ENCODE measurements at places on chromosomes 5 and 9.

- no peak overlapping the region for H3K27ac ChIP-seq
- no peak for DNase-seq
- no peak overlapping the region for H3K4me3 ChIP-seq
- H3K36me3 ChIP-seq, result peaks cover 43% of the 10 kb centered on the region
- H3K4me1 ChIP-seq, result peaks cover 5% of the 10 kb centered on the region
Measured at GRCh38 chr5:109721741-109722140, 32.0 kb downstream of the MAN2A1 start.

DNA sequence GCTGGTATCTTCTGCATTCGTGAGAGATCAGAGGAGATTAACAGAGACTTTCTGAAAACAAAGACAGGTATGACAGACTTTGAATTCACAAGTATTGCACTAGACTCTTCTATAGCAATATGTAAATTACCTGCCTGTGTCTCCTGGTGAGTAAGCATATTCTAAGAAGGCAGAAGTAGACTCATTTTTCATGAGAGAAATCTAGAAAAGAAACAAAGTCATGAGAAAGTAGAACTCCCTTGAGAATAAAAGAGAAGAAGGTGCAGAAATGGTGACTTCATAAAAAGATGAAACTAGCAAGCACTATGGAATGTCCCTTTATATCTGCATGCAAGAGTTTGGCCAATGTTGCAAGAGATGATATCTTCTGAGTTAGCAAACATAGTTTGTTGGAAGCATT lies 419.8 kb downstream of the DMRT2 start:
- no peaks in the 10 kb centered on the region for H3K36me3 ChIP-seq
- DNase-seq, result no peak
- H3K4me1 ChIP-seq, result no peaks in the 10 kb centered on the region
- H3K27me3 ChIP-seq, result peaks cover 2% of the 10 kb centered on the region

- H3K4me3 ChIP-seq, result no peak overlapping the region
- no peak for DNase-seq
- peaks cover 30% of the 10 kb centered on the region for H3K4me1 ChIP-seq
- H3K27me3 ChIP-seq, result no peaks in the 10 kb centered on the region
Measured at GRCh38 chr5:154047324-154047723, 8.6 kb downstream of the MFAP3 start.

DNA sequence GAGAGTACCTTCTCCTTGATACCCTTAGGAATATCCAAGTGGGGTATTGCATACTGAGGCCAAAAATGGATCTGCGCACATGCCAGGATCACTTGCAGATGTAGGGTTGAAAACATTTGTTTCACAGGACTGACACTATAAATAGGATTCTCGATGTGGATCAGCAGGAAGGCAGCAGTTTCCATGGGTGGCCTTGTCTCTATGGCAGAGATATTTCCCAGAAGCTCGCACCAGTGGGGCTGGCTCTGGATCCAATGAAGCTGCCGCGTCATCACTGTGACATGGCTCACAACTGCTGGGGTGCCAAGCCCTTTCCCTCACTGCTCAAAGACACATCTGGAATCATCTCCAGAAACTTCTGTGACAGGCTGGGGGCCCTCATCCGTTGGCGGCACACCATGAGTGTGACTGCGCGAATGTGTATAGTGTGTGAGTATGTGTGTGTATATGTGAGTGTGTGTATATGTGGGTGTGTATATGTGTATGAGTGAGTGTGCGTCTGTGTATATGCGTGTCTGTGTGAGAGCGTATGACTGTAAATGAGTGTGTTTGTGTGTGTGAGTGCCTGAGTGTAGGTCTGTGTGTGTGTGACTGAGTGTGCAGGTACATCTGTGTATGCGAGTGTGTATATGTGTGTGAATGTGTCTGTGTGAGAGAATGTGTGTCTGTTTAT lies 182.5 kb downstream of the GAS1 start:
- no peak overlapping the region for H3K4me3 ChIP-seq
- DNase-seq, result no peak
- no peaks in the 10 kb centered on the region for H3K36me3 ChIP-seq
- no peak overlapping the region for H3K27ac ChIP-seq

- H3K27me3 ChIP-seq, result no peaks in the 10 kb centered on the region
- peaks cover 13% of the 10 kb centered on the region for H3K36me3 ChIP-seq
- DNase-seq, result peak; percentile 51
- peak overlapping the region; percentile 53 for H3K4me3 ChIP-seq
- H3K27ac ChIP-seq, result peak overlapping the region; percentile 93
Measured at GRCh38 chr5:83340511-83340918, 131.0 kb upstream of the VCAN start.

- H3K36me3 ChIP-seq, result no peaks in the 10 kb centered on the region
- DNase-seq, result no peak
- no peaks in the 10 kb centered on the region for H3K4me1 ChIP-seq
- no peak overlapping the region for H3K27ac ChIP-seq
Measured at GRCh38 chr5:90855296-90856010, 296.9 kb downstream of the ADGRV1 start.

- H3K36me3 ChIP-seq, result no peaks in the 10 kb centered on the region
- H3K4me1 ChIP-seq, result no peaks in the 10 kb centered on the region
- DNase-seq, result no peak
- H3K27me3 ChIP-seq, result no peaks in the 10 kb centered on the region
Measured at GRCh38 chr9:87554171-87554910, 56.7 kb downstream of the DAPK1 start.

DNA sequence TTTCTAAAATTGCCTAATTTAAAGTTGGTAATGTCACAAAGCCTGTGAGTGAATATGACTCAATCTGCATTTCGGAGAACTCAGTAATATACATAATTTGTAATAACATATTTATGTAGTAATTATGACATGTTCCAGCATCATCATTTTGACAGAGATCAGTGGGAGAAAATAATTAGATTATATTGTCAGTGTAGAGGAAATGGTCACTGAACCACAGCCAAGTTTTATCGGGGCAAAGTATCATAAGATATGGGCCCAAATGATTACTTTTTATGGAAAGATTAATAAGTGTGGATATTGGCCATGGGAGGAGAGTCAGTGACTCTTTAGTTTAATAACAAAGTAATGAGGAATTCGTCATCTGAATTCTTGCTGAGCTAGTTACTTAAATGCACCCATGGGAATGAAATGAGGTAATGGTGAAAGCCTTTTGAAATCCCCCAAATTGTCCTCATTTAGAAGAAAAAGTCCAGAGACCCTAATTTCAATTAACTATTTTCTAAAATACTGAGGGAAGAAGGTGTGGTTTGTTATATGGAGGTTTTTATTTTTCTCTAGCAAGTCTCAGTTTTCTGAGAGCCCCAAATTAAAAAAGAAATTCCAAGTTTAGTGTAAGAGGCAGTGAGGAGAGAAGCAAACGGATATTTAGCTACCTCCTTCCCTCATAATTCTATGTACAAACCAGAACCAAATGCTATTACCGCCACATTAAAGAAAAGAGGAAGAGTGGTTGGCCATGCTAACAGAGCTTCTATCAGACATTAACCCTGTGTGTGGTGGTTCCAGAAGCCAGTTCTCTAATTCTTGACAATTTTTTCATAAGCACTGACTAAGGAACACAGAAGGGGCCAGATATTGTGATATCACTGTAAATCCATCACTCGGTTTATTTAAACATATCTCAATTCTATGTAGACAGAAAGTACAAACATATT lies 37.7 kb upstream of the MRPS30 start:
- H3K36me3 ChIP-seq, result no peaks in the 10 kb centered on the region
- no peak overlapping the region for H3K27ac ChIP-seq

- H3K27ac ChIP-seq, result no peak overlapping the region
- H3K4me1 ChIP-seq, result no peaks in the 10 kb centered on the region
- DNase-seq, result no peak
- no peaks in the 10 kb centered on the region for H3K27me3 ChIP-seq
- H3K36me3 ChIP-seq, result peaks cover 4% of the 10 kb centered on the region
Measured at GRCh38 chr9:130854092-130854491, 19.0 kb downstream of the ABL1 start.

DNA sequence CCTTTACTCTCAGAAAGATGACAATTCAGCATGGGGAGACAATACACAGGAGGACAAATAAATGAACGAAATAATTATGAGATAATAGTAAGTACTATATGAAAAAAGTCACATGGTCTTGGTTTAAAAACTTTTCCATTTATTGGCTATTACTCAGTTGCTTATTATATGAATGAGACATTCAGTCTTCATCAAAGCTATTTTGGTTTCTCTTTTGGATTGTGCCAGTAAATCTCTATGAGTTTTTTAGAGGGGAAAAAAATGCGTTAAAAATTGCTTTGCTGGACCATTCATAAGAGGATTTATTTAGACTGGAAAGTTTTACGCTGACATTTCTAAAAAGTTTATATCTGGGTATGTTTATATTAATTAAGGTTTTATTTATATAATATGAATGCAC lies 137.7 kb downstream of the AOPEP start:
- H3K4me1 ChIP-seq, result peaks cover 47% of the 10 kb centered on the region
- no peak overlapping the region for H3K4me3 ChIP-seq
- H3K36me3 ChIP-seq, result peaks cover 3% of the 10 kb centered on the region

GRCh38 chr5:124519396-124519795 lies 227.0 kb downstream of the ZNF608 start:
- no peaks in the 10 kb centered on the region for H3K36me3 ChIP-seq
- H3K27me3 ChIP-seq, result peaks cover 6% of the 10 kb centered on the region
- DNase-seq, result no peak
- no peak overlapping the region for H3K4me3 ChIP-seq
- H3K4me1 ChIP-seq, result no peaks in the 10 kb centered on the region

DNA sequence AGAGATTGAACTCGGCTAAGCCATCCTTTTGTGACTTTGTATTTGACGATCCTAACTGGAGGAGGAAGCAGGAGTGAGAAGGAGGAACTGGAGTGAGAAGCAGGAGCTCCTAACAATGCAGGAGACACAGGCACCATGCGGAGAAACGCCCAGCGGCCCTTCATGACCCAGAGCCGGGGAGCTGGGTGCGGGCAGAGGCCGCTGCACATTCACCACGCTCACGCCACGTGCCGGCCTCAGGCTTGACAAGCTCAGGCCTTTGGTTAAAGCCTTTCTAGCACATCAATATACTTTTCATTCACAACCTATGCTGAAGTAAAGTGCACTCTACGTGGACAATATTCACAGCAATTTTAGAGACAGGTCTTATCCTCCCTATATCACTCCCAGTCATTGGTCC lies 124.8 kb upstream of the FAM120A start:
- H3K4me1 ChIP-seq, result no peaks in the 10 kb centered on the region
- no peak for DNase-seq
- no peak overlapping the region for H3K4me3 ChIP-seq

DNA sequence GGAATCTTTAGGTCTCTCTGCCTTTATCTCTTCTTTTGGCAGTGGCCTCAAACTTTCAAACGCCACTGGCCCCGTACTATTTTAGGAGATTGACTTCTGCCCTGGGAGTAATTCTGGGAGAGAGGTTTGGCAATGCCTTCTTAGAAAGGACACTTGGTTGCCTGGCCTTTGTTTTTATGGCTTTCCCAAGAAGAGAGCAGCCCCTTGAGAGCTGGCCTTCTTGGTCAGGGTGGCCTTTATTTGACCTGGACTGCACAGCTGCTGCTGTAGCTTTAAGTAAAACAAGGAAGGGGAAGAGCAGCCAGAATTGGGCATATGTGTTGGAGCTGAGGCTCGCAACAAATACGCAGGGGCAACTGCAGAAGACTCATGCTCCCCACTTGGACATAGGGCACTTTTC lies 60.8 kb downstream of the PTPN3 start:
- peaks cover 21% of the 10 kb centered on the region for H3K4me1 ChIP-seq
- H3K36me3 ChIP-seq, result no peaks in the 10 kb centered on the region
- no peak overlapping the region for H3K27ac ChIP-seq

DNA sequence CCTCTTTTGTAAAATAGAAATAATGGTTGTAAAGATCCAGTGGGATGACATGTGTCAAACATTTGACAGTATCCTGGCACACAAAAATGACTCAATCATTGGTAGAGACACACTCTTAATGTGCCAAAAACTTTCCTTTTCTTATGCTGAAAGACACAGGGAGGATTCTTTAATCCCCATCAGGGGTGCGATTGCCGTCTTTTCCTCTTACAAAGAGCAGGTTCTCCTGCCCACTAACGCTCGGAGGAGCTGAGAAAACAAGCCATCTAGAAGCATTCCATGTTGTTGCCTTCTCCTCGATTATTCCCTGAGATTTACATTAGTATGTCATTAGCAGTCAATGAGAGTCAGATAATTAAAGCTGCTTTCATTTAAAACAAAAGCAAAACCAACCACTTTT lies 342.6 kb upstream of the CCNH start:
- H3K27ac ChIP-seq, result no peak overlapping the region
- H3K4me3 ChIP-seq, result no peak overlapping the region
- H3K4me1 ChIP-seq, result no peaks in the 10 kb centered on the region
- H3K27me3 ChIP-seq, result peaks cover 4% of the 10 kb centered on the region

DNA sequence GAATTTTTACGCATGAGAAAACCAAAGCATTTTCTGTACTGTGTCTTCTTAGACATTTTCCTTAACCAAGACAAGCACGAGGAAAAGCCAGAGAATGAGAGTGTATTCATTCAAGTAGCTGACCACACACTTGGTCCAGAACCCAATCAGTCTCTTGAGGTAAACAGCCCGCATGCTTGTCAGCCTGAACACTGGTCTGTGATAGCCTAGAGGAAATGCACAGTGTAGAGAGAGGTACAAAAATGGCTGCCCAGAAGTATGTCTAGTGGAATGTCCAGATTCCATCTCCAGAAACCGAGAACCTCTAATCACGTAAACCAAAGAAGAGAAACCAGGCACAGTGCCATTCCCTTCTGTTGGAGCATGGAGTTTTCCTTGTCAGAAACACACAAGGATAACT lies 80.0 kb upstream of the SNX2 start:
- no peaks in the 10 kb centered on the region for H3K36me3 ChIP-seq
- H3K4me1 ChIP-seq, result no peaks in the 10 kb centered on the region
- no peak overlapping the region for H3K4me3 ChIP-seq
- DNase-seq, result no peak

DNA sequence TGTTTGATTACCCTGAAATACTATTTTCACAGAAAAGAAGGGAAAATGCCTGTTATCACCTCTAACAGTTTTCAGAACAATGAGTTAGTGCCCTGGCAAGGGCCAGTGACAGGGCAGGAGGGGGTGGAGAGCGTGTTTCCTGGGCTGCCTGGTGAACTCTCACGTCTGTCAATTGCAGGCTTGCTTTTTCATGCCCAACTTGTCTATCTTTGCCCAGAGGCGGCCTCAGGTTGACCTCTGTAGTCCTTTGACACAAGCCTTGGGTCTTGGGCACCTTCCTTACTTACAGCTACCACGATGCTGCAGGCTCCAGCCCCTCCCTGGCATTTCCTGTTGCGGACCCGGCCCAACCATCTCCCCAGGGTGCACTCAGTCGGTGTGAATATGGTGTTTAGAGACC lies 2.2 kb upstream of the CEL start:
- H3K4me3 ChIP-seq, result peak overlapping the region; percentile 49
- peaks cover 38% of the 10 kb centered on the region for H3K36me3 ChIP-seq
- peak; percentile 33 for DNase-seq
- no peaks in the 10 kb centered on the region for H3K27me3 ChIP-seq
- H3K27ac ChIP-seq, result peak overlapping the region; percentile 91

- no peak overlapping the region for H3K27ac ChIP-seq
- H3K4me3 ChIP-seq, result no peak overlapping the region
- H3K27me3 ChIP-seq, result peaks cover 9% of the 10 kb centered on the region
- H3K36me3 ChIP-seq, result no peaks in the 10 kb centered on the region
- H3K4me1 ChIP-seq, result peaks cover 42% of the 10 kb centered on the region
Measured at GRCh38 chr9:757246-757881, 84.1 kb upstream of the DMRT1 start.

- no peak overlapping the region for H3K27ac ChIP-seq
- DNase-seq, result no peak
- H3K4me1 ChIP-seq, result no peaks in the 10 kb centered on the region
- no peak overlapping the region for H3K4me3 ChIP-seq
Measured at GRCh38 chr9:116933251-116933650, 246.1 kb downstream of the TRIM32 start.

GRCh38 chr9:104287253-104287878 lies 193.3 kb downstream of the SMC2 start:
- no peaks in the 10 kb centered on the region for H3K36me3 ChIP-seq
- no peaks in the 10 kb centered on the region for H3K4me1 ChIP-seq
- no peaks in the 10 kb centered on the region for H3K27me3 ChIP-seq
- no peak for DNase-seq
- no peak overlapping the region for H3K4me3 ChIP-seq
